SK-N-SH (cell line): ENCODE measurements at places on chromosomes 16 and 17.

DNA sequence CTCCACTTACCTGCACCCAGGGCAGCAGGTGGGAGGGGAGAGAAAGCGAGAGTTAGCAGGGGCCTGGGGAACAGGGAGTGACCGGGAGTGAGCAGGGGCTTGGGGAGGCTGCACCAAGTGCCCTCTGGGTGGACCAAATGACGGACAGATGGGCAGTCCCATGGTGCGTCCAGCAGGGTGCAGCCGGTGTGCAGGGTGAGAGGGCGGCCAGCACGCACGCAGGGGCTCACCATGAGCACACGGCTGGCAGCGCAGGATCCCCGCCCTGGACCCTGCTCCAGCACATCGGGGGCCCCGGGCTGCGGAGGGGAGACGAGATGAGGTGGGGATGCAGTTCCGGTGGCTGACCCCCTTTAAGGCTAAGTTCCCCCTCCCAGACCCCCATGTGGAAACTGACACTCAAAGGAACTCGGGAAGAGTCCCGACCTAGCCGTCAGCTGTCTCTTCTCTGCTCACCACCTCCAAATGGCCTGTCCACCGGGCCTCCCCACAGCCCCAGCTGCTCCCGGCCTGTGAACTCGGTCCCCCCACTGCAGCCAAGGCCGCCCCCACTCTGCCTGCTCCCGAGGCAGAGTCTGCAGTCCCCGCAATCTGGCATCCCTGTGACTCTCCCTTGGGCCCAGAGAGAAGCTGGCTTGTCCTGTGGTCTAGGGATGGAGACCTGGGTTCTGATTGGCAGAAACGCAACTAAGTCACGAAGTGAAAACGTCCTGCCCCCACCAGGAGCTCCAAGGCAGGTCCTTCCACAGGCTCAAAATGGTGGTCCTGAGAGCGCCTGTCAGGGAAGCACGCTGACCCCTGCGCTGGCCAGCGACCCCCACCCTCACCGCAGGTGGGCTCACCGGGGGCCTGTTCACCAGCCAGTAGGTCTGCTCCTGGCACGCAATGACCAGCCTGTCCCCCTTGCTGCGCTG, 2.9 kb downstream of the RGS11 start:
- DNase-seq: no peak

- DNase-seq: no peak
Observed at GRCh38 chr17:74893936-74894671, 671 bp upstream of the FADS6 start.

DNA sequence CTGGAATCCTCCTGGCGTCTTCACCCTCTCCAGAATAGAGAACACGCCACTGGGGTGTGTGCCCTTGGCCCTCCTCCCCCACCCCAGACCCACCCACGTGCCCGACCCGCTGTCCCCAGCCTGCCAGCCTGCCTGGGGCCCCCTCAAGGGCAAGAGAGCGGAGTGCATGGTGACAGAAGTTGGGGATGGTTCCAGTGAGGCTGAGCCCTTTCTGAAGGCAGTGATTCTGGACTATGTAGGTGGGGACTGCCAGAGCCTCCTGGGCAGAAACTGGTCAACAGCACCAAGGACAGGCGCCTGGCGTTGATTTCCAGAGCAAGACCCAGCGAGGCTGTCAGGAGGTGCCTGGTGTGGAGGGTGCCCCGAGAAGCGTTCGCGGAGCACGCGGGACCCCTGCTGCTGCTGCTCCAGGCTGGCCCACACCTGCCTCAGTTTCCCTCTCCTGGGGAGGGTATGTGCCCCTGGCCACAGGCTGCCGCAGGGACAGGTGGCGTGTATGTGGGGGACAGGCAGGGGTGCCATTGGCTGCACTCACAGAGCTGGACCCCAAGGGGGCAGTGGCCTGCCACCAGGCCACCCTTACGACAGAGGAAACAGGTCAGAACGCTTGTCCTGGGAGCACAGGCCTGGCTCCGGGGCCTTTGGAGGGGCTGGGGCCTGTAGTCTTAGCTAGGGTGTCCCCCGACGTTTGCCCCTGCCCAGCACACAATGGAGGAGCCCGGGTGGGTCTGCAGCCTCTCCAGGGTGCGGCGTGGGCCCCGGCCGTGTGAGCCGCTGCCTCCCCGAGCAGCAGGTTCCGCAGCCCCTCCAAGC, 1.2 kb downstream of the SSTR5 start:
- no peak for DNase-seq

- DNase-seq: no peak
Observed at GRCh38 chr16:58266336-58266735, 28.5 kb downstream of the PRSS54 start.

- DNase-seq: no peak
Observed at GRCh38 chr17:49061524-49061943, 64.3 kb downstream of the IGF2BP1 start.

DNA sequence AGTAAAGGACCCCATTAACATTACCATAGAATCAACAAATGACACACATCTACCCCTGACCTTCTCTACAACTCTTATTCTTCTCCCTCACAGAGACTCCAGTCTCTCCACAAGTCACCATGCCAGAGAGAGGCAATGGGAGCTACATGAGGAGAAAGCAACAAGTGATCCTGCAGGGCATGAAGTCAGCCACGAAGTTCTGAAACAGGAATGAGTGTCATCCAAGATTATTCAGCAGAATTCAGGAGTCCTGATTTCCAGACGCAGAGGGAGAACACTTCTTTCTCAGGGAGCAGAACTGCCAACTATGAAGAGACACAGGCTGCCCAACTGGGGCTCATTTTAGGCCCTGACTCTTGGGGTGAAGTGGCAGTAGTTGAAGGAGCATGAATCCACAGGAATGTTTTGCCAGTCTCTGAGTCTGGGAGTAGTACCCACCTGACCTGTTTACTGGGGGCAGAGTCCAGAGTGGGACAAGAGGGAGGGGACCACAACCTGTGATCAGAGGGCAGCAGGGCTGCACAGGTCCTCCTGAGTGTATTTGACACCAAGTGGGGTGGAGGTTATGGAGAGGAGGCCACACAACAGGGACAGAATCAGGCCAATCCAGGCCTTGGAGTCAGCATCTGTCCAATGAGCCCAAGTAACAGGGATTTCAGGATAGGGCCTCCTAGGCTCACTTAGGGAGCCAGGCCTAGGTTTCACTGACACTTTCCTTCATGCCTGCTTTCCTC, 2.4 kb upstream of the MTMR4 start:
- DNase-seq: no peak

DNA sequence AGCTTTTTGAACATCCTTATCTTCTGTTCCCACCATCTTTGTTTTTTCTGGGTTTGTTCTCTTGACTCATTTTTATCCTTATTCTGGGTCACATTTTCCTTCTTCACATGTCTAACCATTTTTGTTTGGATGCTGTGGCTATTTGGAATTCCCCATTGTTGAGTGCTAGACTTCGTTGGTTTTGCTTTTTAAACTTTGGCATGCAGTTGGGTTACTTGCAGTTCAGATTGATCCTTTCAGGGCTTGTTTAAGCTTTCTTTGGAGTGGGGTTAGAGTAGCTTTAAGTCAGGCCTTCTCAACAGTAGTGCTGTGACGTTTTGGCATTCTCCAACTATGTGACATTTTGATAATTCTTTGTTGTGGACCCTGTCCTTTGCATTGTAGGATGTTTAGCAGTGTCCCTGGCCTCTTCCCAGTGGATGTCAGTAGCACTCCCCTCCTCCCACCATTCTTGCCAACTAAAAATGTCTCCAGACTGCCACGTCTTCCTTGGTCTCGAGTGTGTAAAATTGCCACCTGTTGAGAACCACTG, 21.1 kb downstream of the PRMT7 start:
- DNase-seq: no peak

- no peak for DNase-seq
Observed at GRCh38 chr17:46020023-46020761, 21.1 kb downstream of the STH start.

- peak; percentile 66 for DNase-seq
Observed at GRCh38 chr16:49749816-49750215, 106.1 kb downstream of the ZNF423 start.

- no peak for DNase-seq
Observed at GRCh38 chr17:41614098-41614497, 1.5 kb upstream of the KRT16 start.

- no peak for DNase-seq
Observed at GRCh38 chr17:1931844-1932579, 93.1 kb downstream of the RTN4RL1 start.

DNA sequence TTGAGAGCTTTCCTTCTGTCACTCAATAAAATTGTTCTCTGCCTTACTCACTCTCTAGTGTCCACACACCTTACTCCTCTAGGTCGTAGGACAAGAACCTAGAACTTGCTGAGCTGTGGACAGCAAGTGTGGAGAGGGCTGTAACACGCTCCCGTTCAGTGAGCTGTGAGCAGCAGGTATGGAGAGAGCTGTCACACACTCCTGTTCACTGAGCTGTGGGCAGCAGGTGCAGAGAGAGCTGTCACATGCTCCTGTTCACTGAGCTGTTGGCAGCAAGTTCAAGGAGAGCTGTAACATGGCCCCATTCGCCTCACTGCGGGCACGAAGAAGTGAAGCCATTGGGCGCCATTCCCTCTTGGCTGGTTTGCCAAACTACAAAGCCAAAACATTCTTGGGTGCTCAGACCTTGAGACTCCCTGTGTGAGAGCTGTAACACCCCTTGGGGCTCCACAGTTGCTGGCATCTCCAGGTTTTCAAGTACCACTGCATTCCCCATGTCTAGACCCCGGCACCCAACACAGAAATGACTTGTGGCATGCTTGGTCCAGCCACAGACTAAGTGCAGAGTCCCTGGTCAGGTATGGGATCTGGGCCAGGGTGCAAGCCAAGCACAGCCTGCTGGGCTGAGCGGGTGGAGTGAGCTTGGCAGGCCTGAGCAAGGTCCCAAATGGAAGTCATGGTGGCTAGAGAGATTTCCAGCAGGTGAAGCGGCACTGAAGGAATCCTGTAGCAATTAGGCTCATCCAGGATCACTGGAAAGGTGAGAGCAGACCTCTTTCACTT, 608.0 kb upstream of the CDH8 start:
- DNase-seq: no peak

DNA sequence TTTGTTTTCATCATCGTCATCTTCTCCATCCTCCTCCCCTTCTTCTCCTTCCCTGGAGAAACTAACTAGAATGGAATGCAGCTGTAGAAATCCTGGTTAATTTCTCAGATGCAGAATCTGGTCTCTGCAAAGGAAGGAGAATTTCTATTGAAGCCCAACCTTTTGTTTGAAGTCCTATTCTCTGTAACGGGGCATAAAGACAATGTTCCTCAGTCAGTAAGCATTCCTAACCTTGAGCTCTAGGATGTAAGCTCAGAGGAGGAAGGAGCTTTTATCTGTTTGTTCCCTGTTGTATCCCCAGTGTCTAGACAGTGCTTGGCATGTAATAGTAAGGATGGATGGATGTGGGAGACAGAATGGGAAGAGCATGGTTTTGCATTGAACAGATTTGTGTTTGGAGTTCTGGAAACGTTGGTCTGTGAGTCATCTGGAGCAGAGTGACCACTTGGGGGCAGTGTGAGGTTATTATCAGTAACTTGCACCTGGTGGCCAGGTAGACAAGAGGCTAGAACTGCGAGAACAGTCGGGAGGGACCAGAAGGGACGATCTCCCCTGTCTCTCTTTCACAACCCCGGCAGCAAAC, 363.7 kb downstream of the SNX29 start:
- no peak for DNase-seq

DNA sequence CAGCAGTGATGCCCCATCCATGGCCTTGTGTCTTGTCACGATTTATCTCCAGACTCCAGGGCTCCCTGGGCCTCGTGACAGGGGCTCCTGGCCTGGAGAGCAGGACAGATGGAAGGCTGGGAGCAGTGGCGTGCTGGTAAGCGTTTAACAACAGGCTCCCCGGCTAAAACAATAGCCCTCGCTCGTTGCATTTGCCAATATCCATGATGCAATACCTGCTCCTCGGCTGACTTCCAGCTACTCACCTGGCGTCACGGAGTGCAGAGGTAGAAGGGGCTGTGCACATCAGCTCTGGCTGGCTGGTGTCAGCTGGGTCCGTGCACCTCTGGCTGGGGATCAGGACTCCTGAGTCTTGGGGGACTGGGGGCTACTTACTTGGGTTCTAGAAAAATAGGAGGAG, 1.5 kb upstream of the BICDL2 start:
- DNase-seq: peak; percentile 46

DNA sequence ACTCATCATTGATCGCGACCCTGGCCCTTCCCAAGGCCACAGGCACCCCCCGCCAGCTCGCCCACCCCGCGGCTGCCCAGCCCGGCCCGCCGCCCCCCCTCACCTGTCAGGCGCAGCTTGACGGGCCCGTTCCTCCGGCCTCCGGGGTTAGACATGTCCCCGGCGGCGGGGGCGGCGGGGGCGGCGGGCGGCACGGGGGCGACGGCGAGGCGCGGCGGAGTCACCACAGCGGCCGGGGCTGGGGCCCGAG, 456 bp downstream of the SMURF2 start:
- no peak for DNase-seq

GRCh38 chr17:27651411-27652345, 20.7 kb downstream of the LGALS9 start:
- DNase-seq: peak; percentile 26

DNA sequence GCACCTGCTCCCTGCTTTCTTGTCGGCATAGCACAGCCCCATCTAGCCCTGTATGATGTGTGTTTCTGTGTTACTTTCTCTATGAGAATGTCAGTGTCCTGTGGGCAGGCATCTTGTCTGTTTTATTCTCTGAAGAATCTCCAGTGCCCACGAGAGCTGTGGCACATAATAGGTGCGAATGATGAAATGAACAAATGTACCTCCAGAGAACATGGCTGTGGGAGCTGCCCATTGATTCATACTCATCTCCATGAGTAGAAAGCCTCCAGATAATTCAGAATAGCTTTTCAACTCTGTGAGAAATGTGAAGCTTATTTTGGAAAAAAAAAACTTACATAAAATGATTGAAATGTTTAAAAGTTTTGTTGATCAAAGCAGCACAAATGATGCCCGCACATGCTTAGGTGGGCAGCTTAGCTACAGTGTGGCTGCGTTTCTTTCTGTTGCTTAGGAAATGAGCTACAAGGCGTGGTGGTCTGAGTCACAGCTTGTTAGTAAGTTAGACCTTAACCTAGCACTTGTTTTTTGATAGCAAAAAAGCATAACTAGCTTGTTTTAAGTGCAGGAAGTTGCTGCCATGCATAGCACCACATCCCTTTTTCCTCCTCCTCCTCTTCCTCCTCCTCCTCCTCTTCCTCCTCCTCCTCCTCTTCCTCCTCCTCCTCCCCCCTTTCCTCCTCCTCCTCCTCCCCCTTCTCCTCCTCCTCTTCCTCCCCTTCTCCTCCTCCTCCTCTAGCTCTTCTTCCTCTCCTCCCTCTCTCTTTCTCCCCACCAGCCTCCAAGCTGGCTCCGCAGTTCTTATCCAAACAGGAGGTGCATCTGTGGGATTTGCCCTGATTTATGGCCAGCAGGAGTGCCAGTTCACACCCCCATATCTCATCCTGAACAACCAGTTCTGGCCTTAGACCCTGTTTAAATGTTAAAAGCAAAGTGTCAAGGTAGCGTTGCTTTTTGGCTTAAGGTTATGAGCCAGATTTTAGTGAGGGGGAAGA, 221.5 kb downstream of the IRF8 start:
- DNase-seq: no peak

GRCh38 chr17:17647524-17648178, 33.6 kb upstream of the RAI1 start:
- no peak for DNase-seq

GRCh38 chr16:47524007-47524405, 62.9 kb downstream of the PHKB start:
- DNase-seq: no peak
